ENCODE measurements at places on chromosomes 2 and 18.

GRCh38 chr2:12773586-12774394 is 57.1 kb downstream of the TRIB2 start:
- DNase-seq: no peak

DNA sequence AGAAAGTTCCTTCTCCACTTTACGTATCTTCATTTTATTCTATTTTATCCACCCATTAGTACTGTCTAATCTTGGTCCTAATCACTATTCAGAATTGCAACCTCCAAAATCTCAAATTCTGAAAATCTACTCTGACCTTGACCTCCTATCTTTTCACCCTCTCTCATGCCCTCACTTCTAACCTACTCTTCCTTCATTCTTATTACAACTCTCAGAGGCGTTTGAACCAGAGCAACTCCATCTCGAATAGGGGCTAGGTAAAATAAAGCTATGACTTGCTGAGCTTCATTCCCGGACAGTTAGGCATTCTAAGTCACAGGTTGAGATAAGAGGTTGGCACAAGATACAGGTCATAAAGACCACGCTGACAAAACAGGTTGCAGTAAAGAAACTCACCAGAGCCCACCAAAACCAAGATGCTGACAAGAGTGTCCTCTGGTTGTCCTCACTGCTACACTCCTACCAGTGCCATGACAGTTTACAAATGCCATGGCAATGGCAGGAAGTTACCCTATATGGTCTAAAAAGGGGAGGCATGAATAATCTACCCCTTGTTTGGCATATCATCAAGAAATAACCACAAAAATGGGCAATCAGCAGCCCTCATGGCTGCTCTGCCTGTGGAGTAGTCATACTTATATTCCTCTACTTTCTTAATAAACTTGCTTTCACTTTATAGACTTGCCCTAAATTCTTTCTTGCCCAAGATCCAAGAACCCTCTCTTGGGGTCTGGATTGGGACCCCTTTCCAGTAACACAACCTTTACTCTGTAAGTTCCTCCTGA is 11.4 kb downstream of the CCDC88A start:
- peak; percentile 7 for DNase-seq

DNA sequence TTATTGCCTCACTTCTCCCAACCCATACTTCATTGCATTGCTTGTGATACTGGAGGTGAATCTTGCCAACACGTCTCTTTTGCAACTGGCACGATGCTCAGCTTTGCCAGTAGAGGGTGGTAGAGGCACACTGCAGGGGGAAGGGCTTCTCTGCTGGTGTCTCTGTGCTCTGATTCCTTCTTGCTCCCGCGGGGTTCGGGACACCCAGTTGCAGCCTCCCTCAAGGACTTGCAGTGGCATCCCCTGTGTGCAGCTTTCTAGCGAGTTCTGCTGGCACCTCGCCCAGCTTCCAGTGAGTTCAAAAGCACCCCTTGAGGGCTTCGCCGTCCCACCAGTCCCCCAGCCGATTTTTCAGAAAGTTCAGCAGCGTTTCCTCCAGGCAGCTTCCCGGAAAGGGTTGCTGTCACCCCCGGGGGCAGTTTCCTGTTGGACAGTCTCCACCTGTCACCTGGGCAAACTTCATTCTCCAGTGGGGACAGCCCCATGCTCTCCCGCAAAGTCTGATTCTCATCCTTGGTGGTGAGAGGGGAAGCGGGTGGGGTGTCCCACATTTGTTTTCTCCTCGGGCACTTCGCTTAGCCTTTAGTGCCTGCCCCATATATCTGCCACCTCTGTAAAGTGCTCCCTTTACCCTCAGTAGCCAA is 35.4 kb upstream of the EN1 start:
- DNase-seq: peak; percentile 61

- no peak for DNase-seq
Measured at GRCh38 chr2:52976143-52976949, 791.3 kb upstream of the CHAC2 start.

GRCh38 chr2:165601928-165602521 is 132.5 kb downstream of the CSRNP3 start:
- no peak for DNase-seq

DNA sequence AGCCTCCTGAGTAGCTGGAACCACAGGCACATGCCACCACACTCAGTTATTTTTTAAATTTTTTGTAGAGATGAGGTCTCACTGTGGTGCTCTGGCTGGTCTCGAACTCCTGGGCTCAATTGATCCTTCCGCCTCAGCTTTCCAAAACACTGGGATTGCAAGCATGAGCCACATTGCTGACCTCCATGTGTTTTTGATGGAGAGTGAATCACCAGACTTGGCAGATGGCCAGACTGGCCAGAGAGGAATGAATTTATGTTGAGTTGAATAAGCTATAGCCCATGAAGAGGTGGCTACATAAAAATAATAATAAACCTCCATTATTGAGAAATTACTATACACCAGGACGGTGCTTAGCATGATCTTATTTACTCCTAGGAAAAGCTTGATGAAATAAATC is 91.5 kb downstream of the MREG start:
- peak; percentile 17 for DNase-seq
